ENCODE measurements at places on chromosomes 11 and 22.

GRCh38 chr22:22423681-22424080 lies 84.9 kb downstream of the ZNF280B start:
- DNase-seq: no peak

- DNase-seq: no peak
These were observed 18.1 kb upstream of the HSPA8 start for GRCh38 chr11:123080015-123080414.

DNA sequence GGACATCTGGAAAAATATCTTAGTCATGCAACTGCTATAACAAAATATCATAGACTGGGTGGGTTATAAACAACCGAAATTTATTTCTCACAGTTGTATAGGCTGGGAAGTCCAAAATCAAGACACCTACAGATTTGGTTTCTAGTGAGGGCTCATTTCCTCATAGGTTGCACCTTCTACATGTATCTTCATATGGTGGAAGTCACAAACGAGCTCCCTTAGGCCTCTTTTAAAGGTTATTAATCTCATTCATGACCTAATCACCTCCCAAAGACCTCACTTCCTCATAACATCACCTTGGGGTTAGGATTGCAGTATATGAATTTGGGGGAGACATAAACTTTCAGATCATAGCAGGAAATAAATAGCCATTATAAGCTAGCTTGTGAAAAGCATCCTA lies 85.2 kb downstream of the INTS4 start:
- no peak for DNase-seq

DNA sequence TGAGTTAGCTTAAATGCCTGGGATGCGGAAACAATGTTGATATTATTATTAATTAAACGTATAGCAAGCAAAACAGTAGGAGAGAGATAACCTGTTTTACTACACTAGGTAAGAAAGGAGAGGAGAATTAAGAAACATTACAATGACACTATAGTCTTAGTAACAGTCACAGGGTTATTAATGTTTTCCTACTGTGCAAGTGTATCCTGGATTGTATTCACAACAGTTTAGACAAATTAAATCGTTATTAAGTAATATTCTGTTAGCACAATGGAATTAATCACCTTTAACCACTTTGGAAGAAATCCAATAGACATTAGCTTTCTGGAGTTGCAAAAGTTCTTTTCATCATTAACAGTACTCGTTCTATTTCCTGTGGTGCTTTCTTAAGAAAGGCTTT lies 3.4 kb downstream of the FAM181B start:
- DNase-seq: no peak

DNA sequence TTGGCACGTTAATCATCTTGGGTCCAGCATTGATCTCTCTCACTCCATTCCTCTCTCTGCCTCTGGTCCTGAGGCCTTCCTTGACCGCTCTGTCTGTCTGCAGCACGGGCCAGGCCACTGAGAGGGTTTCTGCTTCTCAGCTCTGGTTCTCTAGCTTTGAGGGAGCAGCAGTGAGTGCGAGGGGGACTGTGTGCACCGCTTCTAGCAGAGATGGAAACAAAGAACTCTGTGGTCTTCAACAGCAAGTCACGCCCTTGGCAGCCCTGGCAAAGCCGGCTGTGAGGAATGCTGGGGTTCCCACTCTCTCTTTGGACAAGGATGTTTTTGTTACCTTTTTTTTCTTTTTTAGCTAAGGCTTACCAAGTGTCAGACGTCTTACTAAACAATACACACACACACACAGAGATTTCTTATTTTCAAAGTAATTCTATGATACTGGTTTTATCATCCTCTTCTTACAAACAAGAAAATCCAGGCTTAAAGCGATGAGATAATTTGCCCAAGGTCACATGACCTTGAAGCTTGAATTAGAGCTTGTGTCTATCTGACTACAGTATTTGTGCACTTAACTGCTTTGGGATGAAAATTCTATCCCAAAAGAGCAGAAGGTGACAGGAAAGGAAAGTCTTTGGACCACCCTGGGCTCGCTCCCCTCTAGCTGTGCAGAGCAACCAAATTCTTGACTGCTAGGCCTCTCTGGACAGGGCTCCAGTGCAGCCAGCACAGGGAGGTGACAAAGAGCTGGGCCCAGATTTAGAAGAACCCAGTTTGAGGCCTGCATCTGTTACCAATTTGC lies 293.2 kb downstream of the NTM start:
- DNase-seq: no peak

GRCh38 chr11:109123816-109124787 lies 297.9 kb upstream of the C11orf87 start:
- DNase-seq: peak; percentile 8

- no peak for DNase-seq
These were observed 18.1 kb downstream of the MRGPRG start for GRCh38 chr11:3200388-3201111.

DNA sequence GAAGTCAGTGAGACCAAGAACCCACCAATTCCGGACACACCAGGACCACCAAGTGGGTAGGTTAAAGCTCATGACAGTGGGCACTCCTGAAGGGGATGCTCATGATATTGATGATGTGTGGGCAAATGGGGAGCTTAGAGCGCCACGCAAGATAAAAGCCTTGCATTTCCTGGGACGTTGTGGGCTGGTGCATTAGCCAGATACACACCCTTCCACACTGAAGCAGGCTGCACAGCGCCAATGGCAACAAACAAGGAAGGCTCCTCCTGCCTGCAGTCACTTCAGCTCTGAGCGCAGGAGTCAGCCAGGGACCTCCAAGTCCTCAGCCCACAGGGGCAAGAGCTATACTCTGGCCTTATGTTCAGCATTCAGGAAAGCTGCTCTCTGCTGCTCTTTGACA lies 20.6 kb downstream of the TMEM218 start:
- DNase-seq: no peak

DNA sequence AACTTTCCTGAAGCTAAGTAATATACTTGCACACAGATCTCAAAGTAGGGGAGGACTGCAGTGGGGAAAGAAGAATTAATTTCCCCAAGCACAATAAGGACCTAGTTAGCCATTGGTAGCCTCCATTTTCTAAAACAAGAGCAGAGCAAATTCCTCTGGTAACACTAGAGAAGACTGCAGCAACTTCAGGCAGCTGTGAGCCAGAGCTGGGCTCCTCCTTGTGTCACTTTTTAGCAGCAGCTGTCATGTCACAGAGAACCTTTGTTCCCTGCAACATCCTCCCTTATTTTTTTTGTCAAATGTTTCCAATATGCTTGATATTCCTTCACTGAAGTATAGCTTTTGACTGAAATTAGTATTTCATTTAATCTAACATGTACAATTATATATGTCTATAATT lies 54.4 kb downstream of the RRAS2 start:
- no peak for DNase-seq

DNA sequence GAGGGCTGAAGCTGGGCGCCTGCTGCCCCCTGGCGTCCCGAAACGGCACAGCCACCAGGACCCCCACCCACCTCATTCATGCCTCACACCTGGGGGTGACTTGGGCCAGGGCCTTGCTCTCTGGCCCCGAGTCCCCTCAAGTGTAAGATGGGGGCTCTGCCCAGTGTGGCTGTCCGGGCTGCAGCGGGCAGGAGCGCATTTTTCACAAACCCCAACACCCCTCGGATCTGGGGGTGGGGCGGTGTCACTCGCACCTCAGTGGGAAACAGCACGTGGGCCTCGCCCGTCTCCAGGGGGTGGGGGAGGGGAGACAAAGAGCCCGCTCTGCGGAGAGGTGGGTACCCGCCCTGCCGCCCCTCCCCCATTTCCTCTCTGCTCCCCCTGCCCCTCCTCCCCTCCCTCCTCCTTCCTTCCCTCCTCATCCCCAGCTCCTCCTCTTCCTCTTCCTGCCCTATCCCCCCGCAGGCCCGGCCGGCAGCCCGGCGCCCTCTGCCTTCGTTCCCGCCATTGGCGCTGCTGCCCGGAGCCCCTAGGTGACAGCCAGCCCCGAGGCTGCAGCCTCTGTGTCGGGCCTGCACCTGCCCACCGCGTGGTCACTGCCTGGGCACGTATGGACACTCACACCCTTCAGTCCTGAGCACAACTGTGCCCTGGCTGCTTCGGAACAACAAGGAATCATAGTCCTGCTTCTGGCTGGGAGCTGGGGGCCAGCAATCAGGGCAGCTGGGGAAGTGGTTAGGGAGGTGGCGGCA lies 6.8 kb upstream of the CDKN1C start:
- peak; percentile 44 for DNase-seq
